ENCODE measurements at places on chromosomes 2 and 18.

GRCh38 chr2:75277111-75277510, 77.8 kb upstream of the TACR1 start:
- DNase-seq, result no peak

- peak; percentile 68 for DNase-seq
Observed at GRCh38 chr2:10097352-10098148, 17.3 kb upstream of the CYS1 start.

DNA sequence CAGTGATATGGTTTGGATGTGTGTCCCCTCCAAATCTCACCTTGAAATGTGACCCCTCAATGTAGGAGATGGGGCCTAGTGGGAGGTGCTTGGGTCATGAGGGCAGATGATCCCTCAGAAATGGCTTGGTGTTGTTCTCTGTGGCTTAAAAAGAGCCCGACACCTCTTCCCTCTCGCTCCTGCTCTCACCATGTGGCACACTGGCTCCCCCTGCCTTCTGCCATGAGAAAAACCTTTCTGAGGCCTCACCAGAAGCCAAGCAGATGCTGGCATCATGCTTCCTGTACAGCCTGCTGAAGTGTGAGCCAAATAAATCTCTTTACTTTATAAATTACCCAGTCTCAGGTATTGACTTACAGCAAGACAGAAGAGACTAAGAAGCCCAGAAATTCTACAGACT, 357.1 kb downstream of the NRXN1 start:
- peak; percentile 2 for DNase-seq

GRCh38 chr2:127733816-127734537, 32.7 kb downstream of the SFT2D3 start:
- no peak for DNase-seq

- DNase-seq, result no peak
Observed at GRCh38 chr2:100959225-100959880, 42.7 kb upstream of the RPL31 start.

- DNase-seq, result no peak
Observed at GRCh38 chr18:35611518-35611917, 30.0 kb downstream of the GALNT1 start.

GRCh38 chr18:23900994-23901393, 113.6 kb upstream of the TTC39C start:
- no peak for DNase-seq

DNA sequence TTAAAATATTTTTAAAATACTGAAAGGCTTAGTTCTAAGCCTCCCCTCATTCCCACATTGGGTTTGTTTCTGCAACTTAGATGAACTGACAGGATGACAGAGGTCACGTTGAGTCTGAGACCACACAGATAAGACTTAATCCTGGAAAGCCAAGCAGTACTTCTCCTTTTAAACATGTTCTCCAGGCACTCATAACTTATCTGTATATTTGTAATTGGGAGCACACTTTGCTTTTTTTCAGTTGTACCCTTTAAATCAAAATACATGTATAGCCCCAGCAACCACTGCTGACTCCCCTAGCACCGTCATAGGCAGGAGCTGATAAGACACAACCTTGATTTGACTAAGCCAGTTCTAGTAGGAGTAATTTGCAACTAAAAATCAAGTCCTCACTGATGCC, 394.8 kb downstream of the PID1 start:
- no peak for DNase-seq

DNA sequence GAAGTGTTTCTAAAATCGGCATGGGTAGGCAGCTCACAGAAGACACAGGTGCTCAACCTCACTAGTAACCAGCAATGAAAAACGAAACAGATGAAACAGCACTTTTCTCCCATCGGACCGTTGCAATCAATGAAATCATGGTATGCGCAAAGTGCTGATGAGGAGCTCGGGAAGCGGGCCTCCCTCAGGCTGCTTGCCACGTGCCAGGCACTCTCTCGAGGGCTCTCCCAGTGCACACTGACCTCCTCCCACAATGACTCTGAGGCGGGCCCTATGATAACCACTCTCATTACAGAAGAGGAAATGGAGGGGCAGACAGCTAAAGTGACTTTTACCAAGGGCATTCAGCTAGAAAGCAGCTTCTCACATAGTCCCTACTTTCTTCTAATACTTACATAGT, 3.8 kb upstream of the ANKRD23 start:
- no peak for DNase-seq

- DNase-seq, result no peak
Observed at GRCh38 chr2:204299766-204300165, 245.5 kb upstream of the PARD3B start.

- no peak for DNase-seq
Observed at GRCh38 chr2:177175917-177176668, 36.5 kb upstream of the HNRNPA3 start.

GRCh38 chr2:6392966-6393365, 472.7 kb downstream of the CMPK2 start:
- no peak for DNase-seq

GRCh38 chr2:197499594-197500502, at the start of the genes HSPD1 and HSPE1:
TSS of gene HSPD1 (minus strand) at chr2:197499840. CDS start at chr2:197498848, 992 bp downstream.
TSS of gene HSPE1 (plus strand) at chr2:197500379. CDS start at chr2:197500437, 58 bp downstream.
- DNase-seq, result peak; percentile 100

GRCh38 chr2:41909584-41909983, 138.2 kb upstream of the PKDCC start:
- no peak for DNase-seq

DNA sequence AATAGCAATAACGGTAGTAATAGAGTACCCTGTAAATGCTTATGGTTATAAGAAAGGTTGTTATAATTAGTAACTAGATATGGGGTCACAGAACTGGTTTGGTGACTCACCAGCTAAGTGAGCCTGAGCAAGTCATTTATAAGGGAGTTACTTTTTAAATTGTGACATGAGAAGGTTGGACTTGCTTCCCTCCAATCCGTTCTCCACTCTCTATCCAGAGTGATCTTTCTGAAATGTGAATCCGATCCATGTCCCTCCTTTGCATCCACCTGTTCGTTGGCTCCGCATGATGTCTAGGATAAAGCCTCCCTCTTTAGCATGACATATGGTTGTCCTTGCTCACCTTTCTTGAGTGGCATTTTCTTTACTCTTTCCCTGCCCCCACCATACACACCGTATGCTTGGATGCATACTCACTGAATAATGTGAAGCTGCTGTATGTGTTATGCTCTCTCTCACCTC, 83.1 kb downstream of the CDC42EP3 start:
- DNase-seq, result no peak

GRCh38 chr2:197383825-197384224, 51.0 kb downstream of the SF3B1 start:
- peak; percentile 25 for DNase-seq

GRCh38 chr2:234661849-234662248, 165.0 kb upstream of the ARL4C start:
- no peak for DNase-seq

GRCh38 chr2:18209934-18210639, 331.6 kb downstream of the KCNS3 start:
- no peak for DNase-seq

DNA sequence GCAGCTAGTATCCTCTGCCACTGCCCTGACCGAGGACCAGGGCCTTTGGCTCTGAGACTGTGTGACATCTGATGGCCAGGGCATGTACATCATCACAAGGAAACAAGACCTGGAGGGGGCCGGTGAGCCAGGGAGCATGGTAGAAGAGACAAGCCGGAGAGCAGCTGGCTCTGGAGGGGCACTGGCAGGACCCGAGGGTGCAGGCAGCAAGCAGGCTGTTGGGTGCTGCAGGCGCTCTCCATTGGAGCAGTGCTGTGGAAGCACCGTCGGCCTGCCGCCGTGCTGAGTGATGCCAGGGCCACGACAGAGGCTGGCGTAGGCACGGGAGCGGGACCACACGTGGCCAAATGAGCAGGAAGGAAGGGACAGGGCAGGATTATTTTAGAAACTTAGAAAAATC, 335.2 kb downstream of the GBX2 start:
- no peak for DNase-seq

DNA sequence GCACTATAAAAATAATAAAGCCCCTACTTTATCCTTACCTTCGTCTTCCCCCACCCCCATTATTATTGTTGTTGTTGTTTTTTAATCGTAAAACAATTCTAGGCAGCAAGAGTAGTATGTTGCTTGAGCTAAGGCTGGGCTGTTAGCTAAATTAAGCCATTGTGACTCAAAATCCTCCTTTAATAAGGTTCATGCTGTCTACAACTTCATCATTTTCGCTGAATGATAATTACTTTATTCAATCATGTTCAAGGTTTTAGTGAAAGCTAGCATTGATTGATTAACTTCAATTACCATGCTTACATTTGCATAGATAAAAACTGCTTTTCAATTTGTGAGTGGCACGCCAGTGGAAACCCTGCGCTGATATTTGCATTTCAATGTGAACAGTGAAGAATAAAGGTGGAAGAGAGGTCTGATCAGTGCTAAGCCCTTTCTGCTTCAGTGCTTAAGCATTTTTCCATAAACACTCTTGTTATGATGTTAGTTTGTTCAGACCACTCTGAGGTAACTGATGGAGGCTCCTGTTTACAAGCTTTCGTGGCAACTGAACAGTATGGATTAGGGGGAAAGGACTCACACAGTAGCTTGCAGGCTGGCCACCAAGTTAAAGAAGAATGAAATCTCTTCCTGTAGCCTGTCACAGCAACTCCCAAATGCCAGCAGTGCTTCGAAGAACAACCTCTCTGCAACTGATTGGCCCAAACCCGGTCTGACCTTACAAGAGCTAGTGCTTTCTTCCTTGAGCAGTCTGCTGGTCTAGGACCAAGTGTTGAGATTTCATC, 156.8 kb downstream of the GPD2 start:
- no peak for DNase-seq

GRCh38 chr2:86087936-86088850, 17.5 kb downstream of the POLR1A start:
- peak; percentile 23 for DNase-seq

DNA sequence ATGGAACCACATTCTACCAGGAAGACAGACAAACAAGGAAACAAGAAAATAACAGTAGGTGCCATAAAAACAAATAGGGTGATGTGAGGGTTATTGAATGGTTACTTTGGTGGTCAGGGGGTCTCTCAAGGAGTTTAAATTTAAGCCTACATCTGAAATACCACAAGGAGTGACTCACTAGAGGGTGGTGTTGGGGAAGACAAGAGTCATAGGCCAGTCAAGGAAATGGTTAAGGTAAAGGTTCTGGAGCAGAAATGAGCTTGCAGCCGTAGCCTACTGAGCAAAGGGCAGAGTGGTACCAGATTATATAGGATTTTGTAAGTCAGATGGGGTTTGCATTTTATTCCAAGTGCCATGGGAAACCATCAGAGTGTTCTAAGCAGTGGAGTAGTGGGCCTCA, 135.6 kb upstream of the DAPL1 start:
- DNase-seq, result no peak

- DNase-seq, result no peak
Observed at GRCh38 chr18:74501386-74501785, 5.2 kb downstream of the CNDP2 start.
